Nephron progenitor cell (in vitro differentiated cells): ENCODE measurements at places on chromosomes 12 and 14.

DNA sequence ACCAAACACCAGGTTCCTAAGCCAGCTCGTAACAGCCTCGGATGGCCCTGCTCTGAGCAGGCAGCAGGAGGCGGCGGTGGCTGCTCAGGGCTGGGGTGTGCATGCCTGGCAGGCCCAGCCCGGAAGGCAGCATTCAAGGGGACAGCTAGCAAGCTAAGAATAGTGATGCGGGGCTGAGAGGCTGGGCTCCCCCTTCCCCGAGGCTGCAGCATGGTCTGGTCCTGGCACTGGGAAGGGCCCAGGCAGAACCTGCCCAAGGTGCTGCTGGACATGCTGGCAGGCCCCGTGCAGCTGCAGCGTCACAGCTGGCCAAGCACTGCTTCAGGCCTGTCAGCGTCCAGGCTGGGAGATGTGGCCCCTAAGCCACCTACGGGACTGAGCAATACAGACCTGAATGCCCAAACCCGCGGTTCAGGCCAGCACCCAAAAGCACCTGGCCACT, 26.4 kb upstream of the NUDT14 start:
- no peak overlapping the region for H3K27ac ChIP-seq
- DNase-seq: no peak
- H3K4me3 ChIP-seq: no peak overlapping the region
- no peaks in the 10 kb centered on the region for H3K27me3 ChIP-seq

DNA sequence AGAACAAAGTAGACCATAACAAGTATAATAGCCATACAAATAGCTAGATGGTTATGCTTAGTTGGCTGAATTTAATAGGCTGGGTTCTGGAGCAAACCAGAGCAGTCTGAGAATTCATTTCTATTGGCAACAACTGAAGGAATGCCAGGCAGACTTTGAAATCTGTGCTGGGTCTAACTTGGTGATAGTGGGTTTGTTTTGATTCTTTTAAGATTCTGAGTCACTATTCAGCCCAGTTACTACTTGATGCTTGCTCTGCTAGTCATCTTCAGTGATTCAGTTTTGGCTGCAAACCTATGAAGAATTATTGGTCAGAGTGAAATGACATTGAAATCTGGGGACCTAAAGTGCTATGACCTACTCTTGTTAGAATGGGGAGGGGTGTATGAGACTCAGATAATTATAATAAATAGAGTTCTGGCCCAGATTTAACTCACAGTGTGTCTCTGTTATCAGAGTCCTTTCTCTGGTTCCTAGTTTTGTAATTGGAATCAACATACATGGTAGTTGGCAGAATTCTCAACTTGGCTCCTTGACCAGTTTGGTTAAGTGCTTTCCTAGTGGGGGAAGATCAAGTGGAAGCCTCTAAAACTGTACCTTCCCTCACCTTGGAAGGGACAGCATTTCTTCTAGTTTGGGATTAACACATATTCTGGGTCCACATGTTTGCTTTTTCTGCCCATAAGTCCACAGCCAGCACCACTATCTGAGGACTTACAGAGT, 43.5 kb downstream of the MNAT1 start:
- DNase-seq: no peak
- H3K4me1 ChIP-seq: no peaks in the 10 kb centered on the region
- H3K27ac ChIP-seq: no peak overlapping the region
- H3K27me3 ChIP-seq: no peaks in the 10 kb centered on the region
- H3K36me3 ChIP-seq: peaks cover 7% of the 10 kb centered on the region

GRCh38 chr14:83908419-83908818, 1621.5 kb upstream of the FLRT2 start:
- no peaks in the 10 kb centered on the region for H3K36me3 ChIP-seq
- H3K27me3 ChIP-seq: no peaks in the 10 kb centered on the region
- H3K4me3 ChIP-seq: no peak overlapping the region
- no peak for DNase-seq
- no peak overlapping the region for H3K27ac ChIP-seq
- peaks cover 5% of the 10 kb centered on the region for H3K4me1 ChIP-seq

DNA sequence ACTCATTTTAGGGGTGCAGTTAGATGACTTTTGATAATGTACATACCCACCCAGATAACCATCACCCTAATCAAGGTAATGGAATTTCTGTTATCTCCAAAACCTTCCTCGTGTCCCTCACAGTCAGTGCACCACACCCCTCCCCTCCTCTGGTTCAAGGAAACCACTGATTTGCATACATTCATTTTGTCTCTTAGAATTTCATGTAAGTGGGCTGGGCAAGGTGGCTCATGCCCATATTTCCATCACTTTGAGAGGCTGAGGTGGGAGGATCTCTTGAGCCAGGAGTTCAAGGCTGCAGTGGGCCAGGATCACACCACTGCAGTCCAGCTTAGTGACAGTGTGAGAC, 15.7 kb downstream of the ADIPOR2 start:
- H3K27ac ChIP-seq: no peak overlapping the region
- H3K4me1 ChIP-seq: peaks cover 1% of the 10 kb centered on the region
- peaks cover 98% of the 10 kb centered on the region for H3K36me3 ChIP-seq
- H3K27me3 ChIP-seq: peaks cover 2% of the 10 kb centered on the region

DNA sequence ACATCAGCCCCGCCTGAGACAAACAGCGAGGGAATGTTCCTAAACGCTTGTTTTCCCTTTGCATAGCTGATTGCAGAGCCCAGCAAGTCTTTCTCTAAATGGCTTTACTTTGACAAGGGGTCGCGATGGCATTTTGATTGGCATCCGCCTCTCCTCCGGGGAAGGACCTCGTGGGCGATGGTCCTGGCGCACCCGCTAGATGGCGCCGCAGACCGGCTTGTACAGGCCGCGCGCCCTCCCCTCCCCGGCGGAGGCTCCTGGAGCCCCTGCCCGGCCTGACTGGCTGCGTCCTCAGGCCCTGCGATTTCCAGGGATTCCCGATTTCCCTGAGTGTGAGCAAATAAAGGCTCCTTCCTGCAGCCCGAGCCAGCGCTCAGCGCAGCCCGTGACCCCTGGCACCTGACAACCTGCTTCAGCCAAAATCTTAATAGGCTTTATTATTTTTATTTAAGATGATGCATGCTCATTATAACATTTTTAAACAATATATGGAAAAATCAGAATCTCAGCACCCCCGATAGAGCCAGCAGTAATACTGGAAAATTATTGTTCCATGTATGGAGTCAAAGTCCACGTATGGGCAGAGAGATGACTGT, 468.3 kb downstream of the AACS start:
- H3K4me3 ChIP-seq: no peak overlapping the region
- no peak overlapping the region for H3K27ac ChIP-seq
- no peaks in the 10 kb centered on the region for H3K36me3 ChIP-seq

DNA sequence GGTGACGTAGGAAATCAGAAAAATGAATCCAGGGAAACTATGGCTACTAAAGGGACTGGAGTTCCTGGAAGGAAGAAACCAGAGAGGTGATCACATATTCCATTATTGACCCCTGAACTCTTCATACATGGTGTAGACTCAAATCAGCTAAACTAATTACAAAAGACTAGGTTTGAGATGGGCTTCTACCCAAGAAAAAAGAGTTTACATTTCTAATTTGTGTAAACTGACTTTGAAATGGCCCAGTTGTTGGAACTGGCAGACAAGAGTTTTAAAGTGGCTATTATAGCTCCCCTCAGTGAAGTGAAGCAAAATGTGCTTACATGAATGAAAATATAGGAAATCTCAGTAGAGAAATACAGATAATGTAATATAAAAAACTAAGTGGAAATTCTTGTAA, 1619.4 kb upstream of the SEL1L start:
- H3K27ac ChIP-seq: no peak overlapping the region
- no peaks in the 10 kb centered on the region for H3K4me1 ChIP-seq
- H3K27me3 ChIP-seq: peaks cover 3% of the 10 kb centered on the region
- H3K36me3 ChIP-seq: no peaks in the 10 kb centered on the region
- H3K4me3 ChIP-seq: no peak overlapping the region
- DNase-seq: no peak

GRCh38 chr14:85438481-85438942, 91.4 kb upstream of the FLRT2 start:
- H3K27ac ChIP-seq: peak overlapping the region; percentile 62
- no peaks in the 10 kb centered on the region for H3K27me3 ChIP-seq
- DNase-seq: no peak
- H3K4me1 ChIP-seq: peaks cover 4% of the 10 kb centered on the region
- no peak overlapping the region for H3K4me3 ChIP-seq

GRCh38 chr12:58171914-58172313, 230.5 kb downstream of the ATP23 start:
- H3K36me3 ChIP-seq: no peaks in the 10 kb centered on the region
- H3K4me1 ChIP-seq: no peaks in the 10 kb centered on the region
- no peak for DNase-seq
- no peak overlapping the region for H3K4me3 ChIP-seq
- H3K27me3 ChIP-seq: peaks cover 4% of the 10 kb centered on the region

DNA sequence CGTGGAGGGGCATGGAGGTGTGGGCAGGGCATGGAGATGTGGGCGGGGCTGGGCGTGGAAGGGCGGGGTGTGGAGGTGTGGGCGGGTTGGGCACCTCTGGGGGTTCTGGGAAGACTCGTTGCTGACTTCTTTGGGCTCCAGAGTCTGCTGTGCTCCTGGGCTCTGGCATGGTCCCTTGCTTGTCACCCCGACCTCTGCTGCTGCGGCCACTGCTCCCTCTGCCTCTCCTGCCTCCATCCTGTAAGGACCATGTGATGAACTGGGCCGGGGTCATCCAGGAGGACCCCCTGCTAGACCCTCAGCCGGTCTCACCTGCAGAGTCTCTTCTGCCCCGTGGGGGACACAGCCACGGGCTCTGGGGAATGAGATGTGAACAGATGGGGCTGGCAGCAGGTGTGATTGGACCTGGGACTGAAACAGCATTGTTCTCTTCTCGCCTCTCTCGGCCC, 15.3 kb downstream of the NOC4L start:
- no peak overlapping the region for H3K27ac ChIP-seq
- peaks cover 5% of the 10 kb centered on the region for H3K4me1 ChIP-seq
- no peak for DNase-seq
- no peaks in the 10 kb centered on the region for H3K36me3 ChIP-seq
- H3K27me3 ChIP-seq: peaks cover 20% of the 10 kb centered on the region

- H3K27me3 ChIP-seq: peaks cover 5% of the 10 kb centered on the region
- peak overlapping the region; percentile 98 for H3K27ac ChIP-seq
- DNase-seq: peak; percentile 53
- peaks cover 37% of the 10 kb centered on the region for H3K36me3 ChIP-seq
- peaks cover 64% of the 10 kb centered on the region for H3K4me1 ChIP-seq
Measured at GRCh38 chr12:121490401-121491281, 90.2 kb downstream of the KDM2B start.

- H3K4me1 ChIP-seq: peaks cover 22% of the 10 kb centered on the region
- H3K4me3 ChIP-seq: no peak overlapping the region
- peaks cover 4% of the 10 kb centered on the region for H3K27me3 ChIP-seq
- H3K36me3 ChIP-seq: peaks cover 8% of the 10 kb centered on the region
Measured at GRCh38 chr14:54577977-54578376, 11.0 kb downstream of the SAMD4A start.

DNA sequence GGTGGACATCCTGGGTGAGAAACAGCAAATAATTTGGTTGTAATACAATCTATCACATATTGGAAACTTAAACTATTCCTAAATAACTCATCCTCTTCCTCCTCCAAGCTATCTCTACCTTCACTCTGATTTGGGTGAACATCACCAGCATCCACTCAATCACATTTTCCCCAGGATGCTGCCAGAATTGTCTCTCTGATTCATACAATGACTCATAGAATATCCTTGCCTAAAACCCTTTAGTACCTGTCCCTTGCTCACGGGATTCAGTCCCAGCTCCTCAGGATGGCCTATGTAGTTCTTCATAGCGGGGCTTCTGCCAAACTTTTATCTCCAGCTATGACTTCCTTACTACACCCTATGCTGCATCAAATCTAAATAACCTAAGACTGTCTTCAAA, 146.8 kb downstream of the EMP1 start:
- H3K4me1 ChIP-seq: no peaks in the 10 kb centered on the region
- no peaks in the 10 kb centered on the region for H3K36me3 ChIP-seq
- DNase-seq: no peak
- no peak overlapping the region for H3K27ac ChIP-seq

- DNase-seq: no peak
- H3K27me3 ChIP-seq: no peaks in the 10 kb centered on the region
- H3K4me1 ChIP-seq: no peaks in the 10 kb centered on the region
- no peak overlapping the region for H3K27ac ChIP-seq
- H3K4me3 ChIP-seq: no peak overlapping the region
Measured at GRCh38 chr12:59164991-59165718, 244.9 kb upstream of the LRIG3 start.

DNA sequence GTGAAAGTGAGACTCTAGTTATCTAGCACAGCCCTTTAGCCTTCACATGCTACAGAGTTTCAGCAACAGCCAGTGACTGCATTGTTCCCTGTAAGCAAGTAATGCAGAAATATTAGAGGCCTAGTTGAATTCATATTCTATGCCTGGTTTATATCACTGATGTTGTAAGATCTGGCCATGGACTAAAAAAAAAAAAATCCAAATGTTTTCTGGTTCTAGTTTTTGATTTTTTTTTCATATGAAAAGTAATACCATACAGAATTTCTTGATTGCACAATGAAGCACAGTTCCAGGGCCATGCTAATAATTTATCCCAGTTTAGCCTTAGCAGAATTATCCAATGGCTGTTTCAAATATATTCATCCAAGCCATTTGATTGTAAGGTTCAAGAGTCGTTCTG, 341.5 kb upstream of the DDHD1 start:
- H3K36me3 ChIP-seq: no peaks in the 10 kb centered on the region
- H3K27me3 ChIP-seq: no peaks in the 10 kb centered on the region
- H3K4me3 ChIP-seq: no peak overlapping the region
- H3K27ac ChIP-seq: no peak overlapping the region
- no peak for DNase-seq
- peaks cover 37% of the 10 kb centered on the region for H3K4me1 ChIP-seq

DNA sequence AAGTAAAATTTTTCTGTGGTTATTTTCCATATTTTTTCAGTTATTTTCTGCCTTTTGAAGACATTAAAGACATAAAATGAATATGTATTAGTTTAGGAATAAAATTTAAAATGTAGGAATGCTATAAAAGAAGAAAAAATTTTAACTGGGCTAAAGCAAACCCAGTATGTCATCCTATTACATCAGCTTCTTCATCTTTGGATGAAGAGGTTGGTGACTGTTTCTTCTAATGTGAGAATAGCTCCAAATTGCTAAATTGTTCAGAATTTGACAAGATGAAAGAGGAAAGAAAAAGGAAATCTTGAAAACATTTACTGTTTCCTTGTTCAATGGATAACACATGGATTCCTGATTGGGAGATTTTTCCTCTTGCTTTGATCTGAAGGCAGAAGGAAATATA, 52.7 kb upstream of the PZP start:
- H3K4me3 ChIP-seq: no peak overlapping the region
- H3K4me1 ChIP-seq: no peaks in the 10 kb centered on the region
- peaks cover 9% of the 10 kb centered on the region for H3K36me3 ChIP-seq
- no peak for DNase-seq
- H3K27me3 ChIP-seq: no peaks in the 10 kb centered on the region
- H3K27ac ChIP-seq: no peak overlapping the region
